ENCODE measurements at places on chromosomes 5 and 9. TPM values are rescaled to one million over a fixed set of nuclear protein-coding genes. Genes with fewer than 3 reads are reported as not detected.

DNA sequence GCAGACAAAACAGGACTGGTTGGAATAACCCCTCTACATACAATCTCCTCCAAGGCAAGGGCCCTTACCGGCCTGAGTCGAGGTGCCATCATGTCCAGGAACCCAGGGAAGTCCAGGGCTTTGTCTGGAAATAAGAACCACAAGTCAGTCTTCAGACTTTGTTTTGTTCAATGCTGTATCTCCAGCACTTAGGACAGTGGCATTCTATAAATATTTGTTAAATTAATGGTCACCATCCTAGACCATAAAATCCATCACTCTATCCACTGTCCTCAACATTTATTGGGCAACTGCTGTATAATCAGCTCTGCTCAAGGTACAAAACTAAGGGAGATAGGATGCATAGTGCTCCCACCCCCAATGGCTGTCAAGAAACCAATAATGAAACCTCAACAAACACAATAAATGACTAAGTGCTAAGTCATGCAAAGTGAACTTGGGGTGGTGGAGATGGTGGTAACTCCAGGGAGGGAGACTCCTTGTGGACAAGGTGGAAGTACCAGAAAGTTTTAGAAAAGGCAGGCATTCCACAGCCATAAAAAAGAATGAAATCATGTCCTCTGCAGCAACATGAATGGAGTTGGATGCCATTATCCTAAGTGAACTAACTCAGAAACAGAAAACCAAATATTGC is 5.0 kb downstream of the RELL2 start:
- H3K4me1 ChIP-seq = no peaks in the 10 kb centered on the region
- H3K36me3 ChIP-seq = no peaks in the 10 kb centered on the region
- no peak overlapping the region for H3K27ac ChIP-seq

- no peak for DNase-seq
- H3K27me3 ChIP-seq = no peaks in the 10 kb centered on the region
- peaks cover 27% of the 10 kb centered on the region for H3K36me3 ChIP-seq
- H3K4me1 ChIP-seq = no peaks in the 10 kb centered on the region
- H3K4me3 ChIP-seq = no peak overlapping the region
- H3K27ac ChIP-seq = no peak overlapping the region
Observed at GRCh38 chr5:176492431-176492830, 44.2 kb downstream of the FAF2 start.

GRCh38 chr5:65900746-65901145 is 25.6 kb upstream of the ERBIN start:
- no peaks in the 10 kb centered on the region for H3K36me3 ChIP-seq
- no peaks in the 10 kb centered on the region for H3K4me1 ChIP-seq
- no peaks in the 10 kb centered on the region for H3K27me3 ChIP-seq
- no peak overlapping the region for H3K27ac ChIP-seq

DNA sequence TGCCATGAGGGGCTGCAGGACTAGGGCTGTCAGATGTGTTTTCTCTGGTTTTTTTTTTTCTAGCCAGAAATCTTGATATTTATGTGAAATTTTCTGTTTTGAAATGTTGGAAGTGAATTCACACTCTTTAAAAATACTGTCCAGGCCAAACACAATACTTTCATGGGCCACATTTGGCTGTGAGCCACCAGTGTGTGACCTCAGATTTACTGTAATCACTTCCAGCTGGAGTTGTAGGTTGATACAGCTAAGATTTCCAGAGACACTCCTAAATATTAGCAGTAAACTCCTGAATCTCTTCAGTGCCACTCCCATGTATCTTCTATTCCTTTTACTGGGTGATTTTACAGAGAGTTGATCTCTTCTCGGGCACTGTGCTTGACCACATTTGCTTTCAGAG is 92.2 kb upstream of the CKMT2 start:
- H3K4me3 ChIP-seq = no peak overlapping the region
- no peaks in the 10 kb centered on the region for H3K4me1 ChIP-seq
- no peak overlapping the region for H3K27ac ChIP-seq
- no peaks in the 10 kb centered on the region for H3K36me3 ChIP-seq
- H3K27me3 ChIP-seq = no peaks in the 10 kb centered on the region
- DNase-seq = no peak

DNA sequence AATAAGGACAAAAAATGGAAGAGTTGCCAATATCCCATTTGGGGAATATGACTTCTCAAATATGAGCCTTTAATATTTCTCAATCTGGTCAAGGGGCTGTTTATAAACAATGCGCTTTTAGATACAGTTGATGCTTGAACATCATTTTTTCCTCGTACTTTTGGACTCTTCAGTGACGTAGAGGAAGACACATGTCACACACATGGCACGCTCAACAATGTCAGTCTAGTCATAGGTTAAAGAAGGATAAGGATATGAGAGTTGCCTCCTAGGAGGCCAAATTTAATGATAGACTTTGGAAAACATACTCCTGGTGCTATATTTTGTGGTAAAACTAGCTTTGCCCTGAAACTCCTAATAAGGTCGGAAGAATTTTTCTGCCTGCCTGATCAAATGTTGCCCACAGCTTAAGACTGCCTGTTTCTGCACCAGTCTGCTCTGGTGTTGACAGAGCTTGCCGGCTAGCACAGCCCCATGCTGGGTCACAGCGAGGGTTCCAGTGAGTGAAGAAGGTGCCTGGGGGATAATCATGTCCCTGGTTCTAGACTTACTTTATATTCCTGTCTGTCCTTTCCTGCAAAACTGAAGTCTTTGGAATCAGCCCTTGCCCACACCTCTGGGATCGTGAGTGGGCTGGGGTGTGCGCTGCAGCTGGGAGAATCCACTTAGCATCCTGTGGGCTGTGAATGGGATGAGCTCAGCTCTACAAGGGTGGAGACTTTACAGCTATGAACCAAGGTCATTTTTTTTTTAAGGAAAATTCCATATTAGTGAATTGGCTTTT is 230.8 kb upstream of the IRX4 start:
- H3K36me3 ChIP-seq = no peaks in the 10 kb centered on the region
- no peaks in the 10 kb centered on the region for H3K27me3 ChIP-seq
- peaks cover 14% of the 10 kb centered on the region for H3K4me1 ChIP-seq
- no peak overlapping the region for H3K4me3 ChIP-seq
- no peak for DNase-seq

Gene IFT74
- 81.2 TPM for total RNA-seq

Gene CATSPER3
- not detected for total RNA-seq
